ENCODE measurements at places on chromosomes 5 and 9.

DNA sequence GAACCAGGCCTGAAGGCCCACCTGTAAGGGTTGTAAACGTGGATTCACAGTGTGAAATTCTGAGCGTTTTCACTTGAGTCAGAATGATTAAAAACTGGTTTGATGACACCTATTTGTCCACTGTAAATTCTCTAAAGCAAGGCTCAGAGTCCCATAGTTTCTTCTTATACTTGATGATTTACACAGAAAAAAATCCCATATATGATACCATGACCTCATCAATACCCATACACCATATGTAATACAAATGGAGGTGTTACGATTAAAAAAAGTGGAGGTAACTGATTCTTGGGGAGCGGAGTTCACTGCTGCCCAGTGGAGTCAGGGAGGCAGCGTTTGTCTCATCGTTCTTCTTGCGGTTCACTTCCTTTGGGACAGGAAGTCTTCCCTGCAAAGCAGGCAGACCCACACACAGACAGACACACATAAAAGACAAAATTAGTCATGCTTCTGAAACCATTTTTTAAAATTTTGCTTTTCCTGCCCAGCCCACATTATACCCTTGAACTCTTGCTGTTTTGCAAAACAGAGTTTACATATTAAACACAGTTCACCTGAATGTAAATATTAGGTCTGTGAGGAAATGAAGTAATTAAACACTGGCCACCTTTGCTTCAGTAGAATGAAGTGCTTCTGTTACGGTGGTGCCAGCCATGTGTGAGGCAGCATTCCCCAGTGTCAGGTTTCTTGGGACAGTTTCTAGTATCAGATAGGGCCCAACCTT lies 26.2 kb downstream of the NREP start:
- DNase-seq: no peak

GRCh38 chr5:180109920-180110319 lies 38.4 kb upstream of the RNF130 start:
- DNase-seq: no peak

GRCh38 chr9:3386753-3387152 lies 139.0 kb downstream of the RFX3 start:
- DNase-seq: no peak

GRCh38 chr5:150612905-150613670 lies 27.4 kb upstream of the SYNPO start:
- no peak for DNase-seq

- DNase-seq: no peak
Measured at GRCh38 chr9:112794731-112795130, 44.2 kb downstream of the SNX30 start.

- DNase-seq: no peak
Measured at GRCh38 chr5:77957931-77958521, 181.9 kb upstream of the TBCA start.

DNA sequence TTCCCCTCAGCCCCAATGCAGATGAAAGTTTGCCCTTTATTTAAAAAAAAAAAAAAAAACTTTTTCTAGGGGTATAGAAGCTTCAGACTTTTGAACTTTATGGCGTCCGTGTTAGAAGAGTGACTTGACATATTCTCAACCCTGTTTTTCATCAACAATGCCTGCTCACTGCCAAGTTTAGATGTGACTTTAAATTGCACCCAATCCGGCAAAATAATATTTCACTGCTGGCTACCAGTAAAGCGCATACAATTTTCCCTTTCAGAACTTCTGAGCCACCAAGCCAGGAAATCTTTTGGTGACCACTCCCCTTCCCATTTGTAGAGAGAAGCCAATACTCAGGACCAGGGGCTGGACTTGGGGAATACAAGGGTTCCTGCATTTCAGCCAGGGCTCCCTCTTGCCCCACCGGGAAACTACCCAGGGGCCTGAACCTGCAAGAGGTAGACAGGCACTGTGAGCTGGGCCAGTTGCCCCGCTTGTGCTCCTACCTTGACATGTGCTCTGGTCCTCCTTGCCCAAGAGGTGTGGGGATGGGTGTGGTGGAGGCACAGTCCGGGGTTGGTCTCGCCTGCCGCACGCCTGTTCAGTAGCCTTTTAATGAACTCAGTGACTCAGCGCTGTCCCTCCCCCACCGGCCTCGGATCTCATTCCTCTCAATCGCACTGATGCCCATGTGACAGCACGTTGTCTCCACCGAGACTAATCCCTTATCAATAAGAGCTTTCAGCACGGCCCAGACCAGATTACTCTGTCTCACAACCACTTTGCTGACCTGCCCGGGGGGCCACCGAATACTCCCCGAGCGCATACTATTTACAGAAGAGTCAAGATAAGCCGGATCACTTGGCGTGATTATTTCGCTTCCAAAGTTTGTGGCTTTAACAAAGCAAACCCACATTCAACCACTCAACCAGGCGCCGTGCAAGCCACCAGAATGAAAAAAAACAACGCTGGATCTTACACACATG lies 226.4 kb downstream of the DCP2 start:
- DNase-seq: no peak

DNA sequence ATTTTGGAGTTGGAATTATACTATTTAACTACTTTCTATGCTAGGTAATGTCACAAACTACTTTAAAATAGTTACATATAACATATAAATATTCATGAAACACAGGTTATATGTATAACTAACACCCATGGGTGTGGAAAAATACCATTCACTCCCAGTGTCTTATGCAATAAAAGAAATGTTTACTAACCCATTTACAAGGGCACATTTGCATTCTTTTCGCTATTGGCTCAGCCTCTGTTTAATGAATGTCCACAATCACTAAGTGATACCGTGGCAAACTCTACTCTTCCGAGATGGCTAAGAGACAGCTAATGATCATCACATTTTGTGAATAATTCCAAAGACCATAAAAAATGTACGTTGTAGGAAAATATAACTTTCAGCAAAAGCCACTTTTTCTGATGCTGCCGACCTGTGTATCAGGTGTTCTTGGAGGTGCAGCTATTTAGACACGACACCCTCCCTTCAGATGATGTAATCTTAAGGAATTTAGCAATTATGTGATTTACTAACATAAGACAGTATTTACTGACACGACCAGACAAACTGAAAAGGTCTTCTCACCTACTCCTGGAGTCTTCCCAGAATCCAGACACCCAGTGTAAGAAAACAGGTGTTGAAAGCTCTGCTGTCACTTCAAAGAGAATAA lies 121.7 kb upstream of the FAM120A start:
- DNase-seq: no peak

GRCh38 chr9:129910628-129911567 lies 75.6 kb downstream of the USP20 start:
- DNase-seq: no peak

- no peak for DNase-seq
Measured at GRCh38 chr9:117394655-117395054, 20.2 kb downstream of the ASTN2 start.

DNA sequence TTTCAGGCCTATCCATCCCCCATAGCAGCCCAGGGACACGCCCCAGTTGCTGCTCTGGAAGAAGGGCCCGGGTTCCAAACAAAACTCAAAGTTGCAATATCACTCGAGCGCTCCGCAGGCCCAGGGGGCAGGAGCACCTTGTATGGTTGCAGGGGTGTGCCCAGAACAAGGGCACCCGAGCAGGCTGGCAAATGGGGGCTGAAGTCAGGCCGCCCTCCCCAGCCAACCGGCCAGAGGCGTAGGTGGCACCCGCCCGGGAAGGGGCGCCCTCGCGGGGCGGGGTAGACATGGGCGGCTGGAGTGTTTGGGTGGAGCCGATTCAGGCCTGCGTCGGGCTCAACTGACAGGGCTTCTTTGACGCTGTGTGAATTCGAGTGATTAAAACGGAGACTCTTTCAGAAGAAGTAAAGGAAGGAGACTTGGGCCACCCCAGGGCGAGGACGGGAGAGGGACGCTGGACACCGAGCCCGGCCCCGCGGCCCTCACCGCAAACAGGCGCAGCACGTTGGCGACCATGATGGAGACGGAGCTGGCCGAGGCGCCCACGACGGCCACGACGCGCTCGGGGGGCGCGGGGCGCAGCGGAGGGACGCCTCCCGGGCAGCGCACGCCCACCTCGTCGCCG lies 1.1 kb downstream of the GRM6 start:
- no peak for DNase-seq

- no peak for DNase-seq
Measured at GRCh38 chr9:16092142-16093091, 539.6 kb downstream of the CCDC171 start.

DNA sequence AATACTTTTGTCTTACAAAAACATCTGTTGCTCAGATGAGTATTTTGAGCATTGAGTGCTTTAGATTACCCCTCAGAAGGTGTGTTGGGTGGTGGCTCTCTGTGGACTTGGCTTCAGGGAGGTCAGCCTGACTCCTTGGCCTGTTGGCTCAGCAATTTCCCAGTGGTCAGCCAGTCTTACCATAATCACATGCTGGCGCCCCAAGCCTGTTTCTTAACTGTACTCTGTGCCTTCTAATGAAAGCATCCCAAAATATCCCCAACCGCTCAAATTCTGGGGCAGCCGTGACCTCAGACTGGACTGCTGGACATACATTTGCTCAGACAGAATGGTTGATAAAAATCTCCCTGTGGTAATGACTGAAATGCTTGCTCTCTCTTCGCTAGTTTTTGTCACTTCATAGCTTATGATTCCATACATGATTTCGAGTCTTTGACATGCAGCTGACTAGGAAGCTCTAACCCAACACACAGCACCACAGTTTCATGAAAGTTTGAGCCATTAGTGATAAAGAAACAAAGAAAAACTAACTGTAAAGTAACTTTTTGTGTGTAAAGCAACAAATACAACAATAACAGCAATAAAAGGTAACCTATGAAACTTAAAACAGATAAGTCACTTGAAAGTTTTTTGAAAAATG lies 562.2 kb upstream of the MEF2C start:
- no peak for DNase-seq

- no peak for DNase-seq
Measured at GRCh38 chr9:78596346-78596745, 299.4 kb downstream of the PSAT1 start.

DNA sequence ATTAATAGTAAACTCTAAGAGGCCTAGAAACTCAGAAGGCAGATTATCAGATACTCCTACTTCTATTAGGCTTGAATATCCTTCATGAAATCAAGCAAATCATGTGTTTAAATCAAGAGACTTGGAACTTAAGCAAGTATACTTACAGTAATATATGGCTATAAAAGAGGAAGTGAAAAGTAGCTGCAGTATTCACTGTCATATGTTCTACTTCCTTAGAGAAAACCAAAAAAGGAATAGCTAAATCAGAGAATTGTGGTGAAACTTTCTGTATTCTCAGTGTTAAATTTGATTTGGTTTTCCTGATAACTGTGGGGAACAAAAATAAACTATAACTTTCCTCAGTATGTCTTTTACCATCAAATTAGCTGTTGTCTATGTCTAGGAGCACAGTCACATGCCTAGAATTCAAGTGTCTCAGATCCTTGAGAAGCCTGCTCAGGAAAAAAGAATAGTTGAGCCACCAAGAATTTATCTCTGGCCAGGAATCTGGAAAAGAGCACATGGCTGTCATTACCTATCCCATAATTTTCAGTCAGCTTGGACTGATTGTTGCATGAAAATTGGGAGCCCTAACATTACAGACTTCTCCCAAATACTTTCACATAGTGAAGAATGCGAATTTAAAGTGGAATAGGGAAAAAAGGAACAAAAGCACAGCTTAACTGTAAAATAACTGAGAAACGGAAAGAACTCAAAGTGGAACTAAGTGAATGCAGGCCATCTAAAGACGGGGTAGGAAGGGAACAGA lies 1.7 kb downstream of the FKBP15 start:
- no peak for DNase-seq

DNA sequence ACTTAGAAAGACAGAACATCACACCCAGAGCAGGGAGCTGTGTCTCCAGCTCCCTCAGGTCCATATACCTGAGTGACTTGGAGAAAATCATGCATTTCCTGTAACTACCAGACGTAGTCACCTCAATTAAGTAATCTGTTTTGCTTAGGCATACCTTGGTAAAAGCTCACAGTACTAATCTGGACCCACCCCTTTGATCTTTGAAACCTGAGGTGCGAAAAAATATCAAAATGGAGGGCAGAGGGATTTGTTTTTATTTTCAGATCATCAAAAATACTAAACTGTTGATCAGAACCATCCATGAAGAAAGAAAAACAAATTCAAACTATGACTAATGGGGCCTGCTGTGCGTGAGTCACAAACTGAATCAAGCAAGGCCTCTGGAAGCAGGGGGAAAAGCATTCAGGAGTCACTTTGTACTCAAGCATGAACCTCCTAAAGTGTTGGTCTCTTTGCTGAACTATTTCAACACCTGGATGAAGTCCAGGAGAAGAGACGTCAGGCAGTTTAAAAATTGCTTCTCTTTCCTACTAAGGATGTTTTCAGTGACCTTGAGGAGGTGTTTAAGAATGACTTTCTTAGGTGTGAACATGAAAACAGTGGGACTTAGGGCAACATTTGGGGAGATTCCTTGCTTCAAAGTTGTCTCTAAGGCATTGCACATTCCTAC lies 76.3 kb downstream of the MUSK start:
- DNase-seq: peak; percentile 9

DNA sequence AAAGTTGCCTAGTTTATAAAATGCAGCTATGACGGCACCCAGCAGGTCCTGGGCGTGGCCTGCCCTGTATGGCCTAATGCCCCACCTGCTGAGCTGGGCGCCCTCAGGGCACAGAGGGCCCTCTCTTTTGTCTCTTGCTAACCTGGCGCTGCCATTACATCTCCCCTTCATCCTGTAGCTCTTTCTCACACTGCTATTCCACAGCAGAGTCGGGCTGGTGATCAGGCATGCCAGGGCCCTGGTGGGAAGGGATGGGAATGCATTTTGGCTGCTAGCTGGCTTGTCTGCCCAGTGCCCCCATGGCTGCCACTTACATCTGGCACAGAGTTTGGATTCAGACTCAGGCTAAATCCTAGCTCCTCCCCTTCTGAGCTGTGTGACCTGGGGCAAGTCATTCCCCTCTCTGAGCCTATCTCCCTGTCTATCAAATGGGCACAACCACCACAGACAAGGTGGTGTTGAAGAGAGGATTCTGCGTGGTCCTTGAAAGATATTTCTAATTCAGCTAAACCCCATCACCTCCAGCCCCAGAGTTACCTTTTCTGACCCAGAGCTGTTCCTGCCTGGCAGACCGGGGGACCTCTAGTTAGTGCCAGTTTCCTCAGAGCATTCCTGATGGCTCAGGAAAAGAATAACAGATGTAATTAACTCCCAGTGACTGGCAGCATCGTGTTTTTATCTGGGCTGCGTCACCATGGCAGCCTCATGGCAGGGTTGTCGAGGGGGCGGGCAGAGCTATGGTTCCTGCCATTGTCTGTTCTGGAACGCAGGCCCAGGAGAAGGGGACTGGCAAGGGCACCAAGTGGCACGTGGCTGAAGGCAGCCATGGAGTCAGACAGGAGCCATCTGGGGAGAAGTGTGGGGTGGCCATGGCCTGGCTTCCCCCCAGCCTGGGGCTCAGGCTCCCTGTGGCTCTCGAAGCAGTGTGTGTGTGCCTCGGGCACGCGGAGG lies 6.3 kb downstream of the PRR7 start:
- DNase-seq: no peak

GRCh38 chr5:174187481-174187880 lies 142.0 kb downstream of the NSG2 start:
- DNase-seq: peak; percentile 26

DNA sequence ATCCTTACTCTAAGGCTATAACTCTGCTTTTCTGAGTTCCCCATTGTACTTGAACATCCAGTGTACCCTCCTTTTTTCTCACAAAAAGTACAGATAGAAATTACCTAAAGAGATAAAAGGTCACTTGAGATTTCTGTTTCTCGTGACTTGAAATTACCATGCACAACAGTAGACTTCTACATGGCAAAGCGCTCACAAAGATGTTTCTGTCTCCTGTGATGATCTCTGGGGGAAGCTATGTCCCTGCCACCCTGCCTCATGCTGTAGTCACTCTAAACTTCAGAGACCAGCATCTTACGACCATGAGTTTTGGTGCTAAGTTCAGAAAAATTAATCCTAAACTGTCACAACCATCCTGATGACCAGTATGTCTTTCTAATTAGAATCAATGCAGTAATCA lies 36.2 kb downstream of the NFIB start:
- no peak for DNase-seq

Measured in NCI-H345 (cell line).